ENCODE measurements at places on chromosomes 2 and 18. TPM values are rescaled to one million over a fixed set of nuclear protein-coding genes. Genes with fewer than 3 reads are reported as not detected.

LDLRAD4 gene
- total RNA-seq = 0.65 TPM

PSMA8 gene
- not detected for total RNA-seq

GRCh38 chr2:236774171-236774570 is 204.5 kb downstream of the ACKR3 start:
- no peak for DNase-seq

DNA sequence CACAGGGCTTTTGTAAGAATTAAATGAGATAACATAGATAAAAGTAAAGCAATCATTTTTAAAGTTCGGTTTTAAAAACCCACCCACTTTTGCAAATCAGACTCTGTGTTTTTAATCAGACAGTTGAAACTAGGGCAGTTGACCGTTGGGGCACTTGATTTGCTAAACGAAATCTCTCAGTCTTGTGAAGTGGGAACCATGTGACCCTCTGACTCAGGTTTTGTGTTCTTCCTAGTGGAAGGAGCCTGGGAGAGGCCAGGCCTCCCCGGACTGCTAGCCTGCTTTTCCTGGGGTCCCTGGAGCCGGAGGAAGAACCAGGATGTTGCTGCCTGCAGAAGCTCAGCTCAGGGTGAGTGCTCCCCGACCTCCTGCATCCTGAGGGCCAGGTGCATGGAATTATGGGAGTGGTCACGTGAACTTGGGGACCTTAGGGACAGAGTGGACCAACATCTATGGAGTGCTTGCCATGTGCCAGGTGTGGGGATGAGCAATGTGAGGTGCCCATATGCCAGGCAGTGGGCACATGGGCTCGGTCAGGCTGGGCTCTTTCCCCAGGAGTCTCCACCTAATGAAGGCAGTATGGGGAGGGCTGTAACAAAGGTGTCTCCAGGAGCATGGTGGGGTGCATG is 3.9 kb downstream of the C2orf72 start:
- DNase-seq = no peak

MAB21L4 gene
- total RNA-seq = not detected

DCDC2C gene
- total RNA-seq = not detected

- DNase-seq = no peak
Measured at GRCh38 chr18:36516258-36516657, 218.7 kb downstream of the FHOD3 start.

MC2R gene
- total RNA-seq = not detected

DNA sequence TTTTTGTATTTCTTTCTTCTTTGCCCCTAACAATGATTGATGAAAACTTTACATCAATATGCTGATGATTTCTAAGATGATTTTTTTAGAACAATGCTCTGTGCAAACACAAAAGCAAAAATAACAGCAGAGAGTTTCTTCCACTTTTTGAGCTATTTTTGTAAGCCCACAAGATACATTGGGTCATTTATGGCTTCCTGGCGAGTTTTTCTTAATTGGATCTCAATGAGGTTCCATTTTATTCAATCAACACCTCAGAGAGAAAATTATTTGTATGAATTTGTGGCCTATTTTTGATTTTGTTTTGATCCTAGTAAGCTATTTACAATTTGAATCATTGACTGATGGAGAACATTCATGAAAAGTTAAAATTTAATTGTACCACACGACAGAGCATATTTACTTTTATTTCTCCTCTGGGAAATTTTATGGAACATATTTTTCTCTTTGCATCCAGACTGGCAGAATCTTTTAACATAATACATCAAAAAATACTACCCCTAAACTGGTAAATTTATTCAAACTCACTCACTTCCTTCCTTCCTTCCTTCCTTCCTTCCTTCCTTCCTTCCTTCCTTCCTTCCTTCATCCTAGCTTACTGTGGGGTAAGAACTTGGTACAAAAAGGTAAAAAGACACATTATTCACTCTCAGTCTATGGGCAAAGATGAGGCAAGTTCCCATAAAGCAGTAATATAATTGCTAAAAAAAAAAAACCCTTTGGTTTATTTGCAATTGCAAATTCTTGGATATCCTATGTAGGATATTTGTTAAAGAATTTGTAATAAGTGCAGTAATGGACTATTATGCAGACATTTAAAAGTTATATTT is 710.4 kb downstream of the SLC4A3 start:
- no peak for DNase-seq

DNA sequence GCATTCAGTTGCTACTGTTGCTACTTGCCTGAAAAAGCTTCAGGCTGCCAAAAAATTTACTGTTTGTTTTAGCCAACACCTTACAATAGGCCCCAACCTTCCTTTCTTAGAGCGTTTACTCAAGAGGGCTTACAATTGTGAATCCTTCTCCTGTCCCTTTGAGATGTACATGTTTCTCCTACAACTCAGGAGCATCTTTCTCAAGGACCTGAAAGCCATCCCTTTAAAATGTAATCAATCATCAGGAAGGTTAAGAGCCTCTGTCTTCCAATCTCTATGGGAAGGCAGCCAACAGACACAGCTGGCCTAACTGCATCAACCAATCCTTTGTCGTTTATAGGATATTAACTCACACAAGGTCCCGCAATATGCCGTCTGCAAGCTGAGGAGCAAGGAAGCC is 3.4 kb upstream of the IER3IP1 start:
- no peak for DNase-seq

DNA sequence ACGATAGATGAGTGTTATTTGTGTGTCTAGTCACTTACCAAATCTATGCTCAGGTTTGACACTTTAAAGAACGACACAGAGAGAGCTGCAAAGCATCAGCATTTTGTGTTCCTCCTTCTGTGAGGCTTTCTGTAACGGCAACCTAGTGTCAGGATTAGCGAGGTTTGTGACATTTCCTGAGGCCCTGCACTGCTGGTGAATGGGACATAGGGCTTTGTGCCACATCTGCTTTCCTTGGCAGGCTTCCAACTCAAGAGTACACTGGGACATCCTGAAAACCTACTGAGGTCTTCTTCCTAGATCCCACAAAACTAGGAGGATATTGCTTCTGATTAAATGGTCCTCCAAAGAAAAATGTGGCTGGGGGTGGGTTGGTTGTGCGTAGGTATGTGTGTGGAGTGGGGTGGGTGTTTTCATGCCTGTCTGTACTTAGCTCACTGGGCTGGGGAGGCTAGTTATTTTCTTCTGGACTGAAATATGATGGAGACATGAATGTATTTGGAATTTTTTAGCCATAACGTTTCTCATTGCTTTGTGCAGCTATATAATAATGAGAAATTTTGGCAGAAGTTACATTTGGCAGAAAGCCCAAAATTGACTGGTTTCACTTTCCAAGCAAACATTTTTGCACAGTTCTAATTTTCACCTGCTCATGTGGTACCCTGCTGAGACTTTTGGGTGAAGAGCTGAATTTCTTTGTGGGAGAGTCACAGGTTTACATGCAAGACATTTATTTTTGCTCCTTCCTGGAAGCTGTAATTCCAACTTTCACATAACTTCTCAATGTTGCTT is 308.4 kb downstream of the XIRP2 start:
- peak; percentile 21 for DNase-seq

DNA sequence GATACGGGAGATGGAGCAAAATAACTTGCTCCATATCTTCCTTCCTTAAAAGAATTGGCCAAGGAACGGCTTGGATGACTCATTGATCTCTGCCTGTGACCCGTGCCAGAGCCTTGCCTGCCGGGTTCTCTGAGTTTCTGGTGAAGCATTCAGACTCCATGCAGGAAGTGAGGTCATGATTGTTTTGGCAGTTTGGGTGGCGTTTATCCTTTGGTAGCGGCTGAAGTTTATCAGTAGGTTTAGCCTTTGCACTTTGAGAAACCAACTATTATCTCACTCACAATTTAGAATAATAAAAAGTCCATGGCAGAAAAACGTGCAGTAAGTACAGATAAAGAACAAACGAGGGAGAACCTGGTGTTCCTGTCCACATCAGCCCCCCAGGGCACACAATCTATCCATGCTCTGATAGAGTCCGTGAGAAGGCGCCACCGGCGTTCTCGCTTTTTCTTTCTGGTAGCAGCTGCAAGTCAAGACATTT is 15.0 kb upstream of the CTAGE1 start:
- DNase-seq = no peak

- no peak for DNase-seq
Measured at GRCh38 chr2:215793747-215794595, 219.4 kb downstream of the MREG start.

IGFBP5 gene
- total RNA-seq = 150 TPM

DNA sequence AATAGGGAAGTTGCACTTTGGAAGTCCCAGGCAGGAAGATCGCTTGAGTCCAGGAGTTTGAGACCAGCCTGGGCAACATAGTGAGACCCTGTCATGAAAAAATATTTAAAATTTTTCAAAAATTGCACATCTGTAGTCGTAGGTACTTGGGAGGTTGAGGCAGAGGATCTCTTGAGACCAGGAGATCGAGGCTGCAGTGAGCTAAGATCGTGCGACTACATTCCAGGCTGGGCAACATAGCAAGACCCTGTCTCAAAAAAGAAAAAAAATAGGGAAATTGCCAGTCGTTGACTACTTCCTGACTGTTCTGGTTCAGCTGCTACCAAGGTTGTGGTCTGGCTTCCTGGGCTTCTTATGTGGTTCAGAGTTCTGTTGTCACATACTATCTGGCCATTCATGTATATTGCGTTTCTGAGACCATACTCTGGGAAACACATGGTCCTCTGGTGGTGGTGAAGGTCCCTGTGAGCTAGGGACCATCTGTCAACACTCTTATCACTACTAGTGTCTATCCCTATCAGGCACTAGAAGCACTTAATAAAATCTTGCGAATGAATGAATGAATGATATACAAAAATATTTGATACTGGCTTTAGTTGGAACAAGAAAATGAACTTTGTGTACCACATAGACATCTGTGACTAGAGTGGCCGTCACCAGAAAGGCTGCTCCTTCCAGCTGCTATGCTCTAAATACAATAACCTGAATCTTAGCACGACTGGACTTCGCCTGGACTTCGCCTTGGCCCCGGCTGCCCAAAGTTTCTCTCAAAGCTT is 861 bp upstream of the KLHL23 start:
- no peak for DNase-seq

MYL1 gene
- not detected for total RNA-seq

SPATA3 gene
- total RNA-seq = not detected

- no peak for DNase-seq
Measured at GRCh38 chr2:3504741-3505140, 14.6 kb downstream of the ADI1 start.

SEMA4F gene
- 3.5 TPM for total RNA-seq

- no peak for DNase-seq
Measured at GRCh38 chr2:134277223-134277622, 23.4 kb downstream of the MGAT5 start.

SULT1C4 gene
- 11.3 TPM for total RNA-seq

GRCh38 chr2:8540552-8541055 is 141.3 kb upstream of the ID2 start:
- DNase-seq = no peak

ADRA2B gene
- 3.0 TPM for total RNA-seq

GRCh38 chr2:85347599-85347998 is 6.7 kb downstream of the RETSAT start:
- no peak for DNase-seq

UGT1A4 gene
- total RNA-seq = not detected

GRCh38 chr18:61400716-61401115 is 67.5 kb downstream of the CDH20 start:
- no peak for DNase-seq

- DNase-seq = no peak
Measured at GRCh38 chr18:75072672-75073371, 136.1 kb downstream of the PTGR3 start.

DNA sequence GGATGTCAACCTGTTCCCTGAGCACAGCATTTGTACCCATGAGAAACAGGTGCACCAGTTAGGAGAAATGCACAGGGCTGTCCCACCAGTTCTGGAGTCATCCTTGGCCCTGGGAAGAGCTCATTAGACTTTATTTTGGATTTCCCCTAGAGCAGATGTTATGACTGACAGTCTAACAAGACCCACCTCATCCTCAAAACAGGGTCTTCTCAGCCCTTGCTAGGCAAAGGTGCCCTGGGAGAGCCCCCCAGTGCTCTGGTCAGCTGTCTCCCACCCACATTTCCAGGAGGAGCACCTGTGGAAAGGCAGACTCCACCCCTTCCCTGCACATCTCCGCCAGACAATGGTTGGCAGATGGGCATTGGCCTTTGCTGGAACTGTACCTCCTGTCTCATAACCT is 5.7 kb upstream of the SP100 start:
- no peak for DNase-seq

CD207 gene
- not detected for total RNA-seq

GPR75 gene
- 1.1 TPM for total RNA-seq

- DNase-seq = peak; percentile 62
Measured at GRCh38 chr2:120858361-120859106, 122.9 kb downstream of the GLI2 start.

APCDD1 gene
- 4.7 TPM for total RNA-seq

GRCh38 chr2:141068053-141068682 is 1062.6 kb downstream of the LRP1B start:
- peak; percentile 43 for DNase-seq

ZFP36L2 gene
- 13.8 TPM for total RNA-seq

DSG2 gene
- 50.5 TPM for total RNA-seq

KHK gene
- total RNA-seq = 3.3 TPM

DSEL gene
- 7.1 TPM for total RNA-seq

ALPP gene
- total RNA-seq = not detected

SYT4 gene
- total RNA-seq = 0.06 TPM

PPP1R1C gene
- total RNA-seq = 9.3 TPM

GATA6 gene
- 0.26 TPM for total RNA-seq

DNA sequence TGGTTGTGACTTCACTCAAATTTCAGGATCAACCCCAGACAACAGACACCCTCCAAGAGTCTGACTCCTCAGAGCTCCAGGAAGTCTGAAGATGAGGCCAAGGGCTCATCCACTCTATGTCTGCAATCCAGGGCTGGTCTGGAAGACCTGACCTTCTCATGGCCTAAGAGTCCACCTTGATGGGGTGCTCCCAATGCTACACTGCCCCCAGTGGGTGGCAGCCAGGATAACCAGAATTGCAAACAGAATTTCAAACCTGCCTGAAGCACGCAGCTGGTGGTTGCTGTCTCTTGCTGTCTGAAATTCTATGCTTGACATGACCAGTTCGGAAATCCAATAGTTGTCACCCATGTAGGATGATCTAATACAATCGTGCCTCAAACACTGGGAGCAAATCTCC is 96.0 kb downstream of the UXS1 start:
- peak; percentile 27 for DNase-seq

Data from neural progenitor cell (in vitro differentiated cells).